ENCODE measurements at places on chromosomes 12 and 14.
A peak's percentile ranks its signal among the peaks of the same experiment; 100 is the strongest.

GRCh38 chr12:53733807-53734200, 6.6 kb upstream of the CALCOCO1 start:
- DNase-seq, result no peak

- DNase-seq, result no peak
Observed at GRCh38 chr14:94306047-94306978, 13.2 kb upstream of the SERPINA10 start.

GRCh38 chr14:104887623-104888488, 22.8 kb downstream of the CEP170B start:
- no peak for DNase-seq

DNA sequence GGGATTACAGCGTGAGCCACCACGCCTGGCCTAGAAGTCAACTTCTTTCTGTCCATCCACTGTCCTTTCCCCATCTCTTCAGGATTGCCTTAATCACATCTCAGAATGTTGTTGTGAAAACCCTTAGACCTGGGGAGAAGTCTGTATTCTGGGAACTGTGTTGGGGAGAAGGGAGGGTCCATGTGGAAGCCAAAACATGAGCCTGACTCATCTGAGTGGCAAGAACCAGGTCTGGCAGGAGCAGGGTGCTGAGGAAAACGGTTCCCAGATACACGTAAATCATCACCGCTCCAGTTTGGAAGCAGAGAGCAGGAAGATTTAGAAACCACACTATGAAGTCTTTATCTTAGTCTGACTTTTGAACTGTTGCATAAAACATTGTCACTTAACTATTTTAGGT, 245.6 kb upstream of the RGS6 start:
- DNase-seq, result no peak

DNA sequence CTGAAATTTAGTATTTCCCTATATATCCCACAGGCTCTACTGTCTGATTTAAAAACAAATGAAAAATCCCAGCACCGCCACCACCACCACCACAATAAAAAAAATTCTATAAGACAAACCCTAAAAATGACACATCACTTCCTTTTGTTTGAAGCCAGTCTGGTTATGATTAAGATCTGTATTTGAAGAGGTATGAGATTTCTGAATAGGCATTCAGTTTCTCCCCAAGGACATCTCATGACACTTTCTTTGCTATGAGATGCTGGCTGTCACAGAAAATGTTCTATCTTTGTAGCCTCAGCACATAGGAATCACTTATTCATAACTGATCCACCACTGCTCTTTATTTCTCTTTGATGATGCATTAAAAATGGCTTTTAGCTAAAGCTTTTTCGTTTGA, 1071.0 kb downstream of the SLC6A15 start:
- no peak for DNase-seq

GRCh38 chr12:121697093-121697698, 15.4 kb upstream of the TMEM120B start:
- DNase-seq, result peak; percentile 45

DNA sequence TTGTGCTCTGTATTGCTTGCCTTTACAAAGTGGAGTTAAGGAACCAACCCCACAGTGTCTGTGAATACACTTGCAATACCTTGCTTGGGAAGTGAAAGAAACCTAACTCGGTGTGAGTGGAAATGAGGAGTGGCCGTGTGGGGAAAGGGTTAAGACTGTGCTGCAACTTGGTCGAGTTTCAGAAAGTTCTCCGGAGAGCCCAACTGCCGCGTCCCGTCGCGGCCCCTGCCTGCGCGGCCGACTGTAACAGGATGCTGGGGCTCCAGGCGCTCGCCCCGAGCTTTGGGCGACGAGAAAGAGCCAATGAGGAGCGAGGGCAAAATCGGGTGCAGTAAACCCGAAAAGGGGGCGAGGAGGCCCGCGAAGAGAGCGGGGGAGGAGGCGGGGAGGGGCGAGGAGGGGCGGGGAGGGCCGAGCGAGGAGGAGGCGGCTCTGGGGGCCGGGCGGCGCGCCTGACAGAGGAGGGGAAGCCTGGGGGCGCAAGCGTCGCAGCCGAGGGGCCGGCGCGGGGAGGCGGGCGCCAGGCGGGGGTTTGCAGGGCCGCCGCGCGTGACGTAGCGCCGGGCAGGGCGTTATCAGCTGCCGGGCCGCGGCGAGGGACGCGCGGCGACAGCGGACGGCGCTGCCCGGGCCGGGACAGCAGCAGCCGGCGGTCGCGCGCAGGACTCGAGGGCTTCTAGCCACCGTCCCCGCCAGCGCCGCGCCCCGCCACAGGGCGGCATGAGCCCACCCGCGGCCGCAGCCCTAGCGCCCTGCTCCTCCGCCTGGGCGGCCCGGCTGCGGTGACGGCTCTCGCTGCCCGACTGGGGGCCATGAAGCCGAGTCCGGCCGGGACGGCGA, at the start of gene DACT1:
Gene DACT1, plus strand, starts transcription at position 572 of the 840 bp plus-strand sequence. Its CDS starts 241 bp downstream, at position 813.
- DNase-seq, result peak; percentile 36

DNA sequence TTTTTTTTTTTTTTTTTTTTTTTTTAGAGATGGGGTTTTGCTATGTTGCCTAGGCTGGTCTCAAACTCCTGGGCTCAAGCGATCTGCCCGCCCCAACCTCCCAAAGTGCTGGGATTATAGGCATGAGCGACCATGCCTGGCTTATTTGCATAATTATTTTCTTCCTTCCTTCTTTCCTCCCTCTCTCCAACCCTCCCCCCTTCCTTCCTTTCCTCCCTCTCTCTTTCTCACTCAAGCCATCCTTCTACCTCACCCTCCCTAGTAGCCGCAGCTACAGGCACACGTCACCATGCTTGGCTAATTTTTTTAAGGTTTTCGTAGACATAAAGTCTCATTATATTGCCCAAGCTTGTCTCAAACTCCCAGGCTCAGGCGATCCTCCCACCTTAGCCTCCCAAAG, 83.8 kb downstream of the PEBP1 start:
- DNase-seq, result no peak

DNA sequence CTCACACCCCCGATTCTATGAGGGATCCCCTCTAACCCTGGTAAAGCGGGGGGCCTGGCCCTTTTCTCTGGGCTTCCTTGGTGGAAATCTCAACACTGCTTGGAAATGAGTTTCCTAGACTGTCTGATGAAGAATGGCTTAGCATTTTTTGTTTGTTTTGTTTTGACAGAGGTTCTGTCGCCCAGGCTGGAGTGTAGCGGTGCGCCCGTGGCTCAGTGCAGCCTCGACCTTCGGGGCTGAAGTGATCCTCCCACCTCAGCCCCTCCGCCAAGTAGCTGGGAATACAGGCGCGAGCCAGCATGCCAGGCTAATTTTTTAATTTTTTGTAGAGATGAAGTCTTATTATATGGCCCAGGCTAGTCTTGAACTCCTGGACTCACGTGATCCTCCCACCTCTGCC, 30.3 kb downstream of the TC2N start:
- no peak for DNase-seq

DNA sequence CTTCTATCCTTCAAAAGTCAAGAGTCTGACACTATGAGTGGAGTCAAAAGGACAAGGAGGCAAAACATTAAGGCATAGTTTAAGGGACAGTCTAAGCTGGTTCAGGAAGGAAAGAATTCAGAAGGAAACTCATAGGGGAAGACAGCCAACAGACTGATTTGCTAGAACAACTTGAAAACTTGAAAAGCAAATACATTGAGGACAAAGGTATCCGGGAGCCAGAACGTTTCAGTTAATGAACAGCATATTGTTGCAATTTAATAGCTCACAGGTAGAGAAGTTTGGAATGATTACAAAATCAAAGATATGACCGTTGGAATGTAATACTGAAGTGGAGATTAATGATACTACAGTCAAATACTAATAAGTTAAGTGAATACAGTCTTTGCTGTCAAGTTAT, 312.8 kb upstream of the RPL10L start:
- no peak for DNase-seq

DNA sequence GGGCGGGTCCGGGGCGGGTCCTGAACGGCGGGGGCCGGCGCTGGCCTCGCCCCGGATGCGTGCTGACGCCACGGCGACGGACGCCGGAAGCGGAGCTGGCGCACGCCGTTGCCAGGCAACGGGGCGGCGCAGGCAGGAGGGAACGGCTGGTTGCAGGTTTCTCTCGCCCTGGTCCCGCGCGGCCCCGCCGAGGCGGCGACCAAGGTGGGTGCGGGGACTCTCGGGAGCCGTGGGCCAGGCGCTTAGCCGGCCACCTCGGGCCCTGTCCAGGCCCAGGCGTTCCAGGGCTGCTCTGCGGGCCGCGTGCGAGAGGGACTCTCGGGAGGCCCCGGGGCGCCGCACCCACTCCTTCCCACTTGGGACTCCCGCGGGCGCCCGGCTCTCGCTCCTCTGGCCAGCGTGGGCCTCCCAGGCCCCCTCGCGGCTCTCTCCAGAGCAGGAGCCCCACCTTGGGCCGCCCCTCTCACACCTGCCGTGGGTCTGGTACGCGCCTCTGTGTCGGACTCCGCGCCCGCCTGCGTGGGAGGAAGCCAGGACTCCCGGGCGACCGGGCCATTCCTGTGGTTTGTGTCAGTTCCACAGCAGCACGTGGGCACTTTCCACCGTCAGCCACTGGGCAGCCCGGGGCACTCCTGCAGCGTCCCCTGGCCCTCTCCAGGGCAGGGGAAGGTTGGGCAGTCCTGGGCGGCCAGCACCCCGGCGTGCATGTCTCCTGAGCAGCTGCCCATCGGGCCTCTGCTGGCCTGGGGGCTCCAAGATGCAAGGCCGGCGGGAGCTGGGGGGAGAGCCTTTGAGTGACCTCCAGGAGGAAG, at the start of gene CLBA1:
Gene CLBA1, plus strand, starts transcription at position 114 of the 812 bp plus-strand sequence. Its CDS starts 644 bp downstream, at position 758.
- peak; percentile 84 for DNase-seq

DNA sequence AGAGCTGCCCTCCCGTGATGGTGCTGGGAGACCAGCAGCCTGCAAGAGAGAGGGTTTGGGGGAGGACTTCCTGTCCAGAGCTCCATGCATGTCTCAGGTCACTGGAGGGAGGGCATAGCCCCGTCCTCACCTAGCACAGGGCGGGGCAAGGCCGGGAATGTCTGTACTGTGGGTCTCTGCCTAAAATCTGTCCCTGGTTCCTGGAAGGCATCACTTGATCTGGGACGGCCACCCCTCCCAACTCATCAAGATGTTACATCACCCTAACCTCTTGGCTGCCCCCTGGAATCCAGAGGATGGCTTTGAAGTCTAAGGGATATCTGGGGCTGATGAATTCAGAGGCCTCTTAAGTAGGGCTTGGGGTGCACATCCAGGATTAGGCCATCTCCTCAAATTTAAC, 37.0 kb upstream of the MEG3 start:
- no peak for DNase-seq

- DNase-seq, result no peak
Observed at GRCh38 chr12:122486805-122487426, 13.8 kb downstream of the ZCCHC8 start.

DNA sequence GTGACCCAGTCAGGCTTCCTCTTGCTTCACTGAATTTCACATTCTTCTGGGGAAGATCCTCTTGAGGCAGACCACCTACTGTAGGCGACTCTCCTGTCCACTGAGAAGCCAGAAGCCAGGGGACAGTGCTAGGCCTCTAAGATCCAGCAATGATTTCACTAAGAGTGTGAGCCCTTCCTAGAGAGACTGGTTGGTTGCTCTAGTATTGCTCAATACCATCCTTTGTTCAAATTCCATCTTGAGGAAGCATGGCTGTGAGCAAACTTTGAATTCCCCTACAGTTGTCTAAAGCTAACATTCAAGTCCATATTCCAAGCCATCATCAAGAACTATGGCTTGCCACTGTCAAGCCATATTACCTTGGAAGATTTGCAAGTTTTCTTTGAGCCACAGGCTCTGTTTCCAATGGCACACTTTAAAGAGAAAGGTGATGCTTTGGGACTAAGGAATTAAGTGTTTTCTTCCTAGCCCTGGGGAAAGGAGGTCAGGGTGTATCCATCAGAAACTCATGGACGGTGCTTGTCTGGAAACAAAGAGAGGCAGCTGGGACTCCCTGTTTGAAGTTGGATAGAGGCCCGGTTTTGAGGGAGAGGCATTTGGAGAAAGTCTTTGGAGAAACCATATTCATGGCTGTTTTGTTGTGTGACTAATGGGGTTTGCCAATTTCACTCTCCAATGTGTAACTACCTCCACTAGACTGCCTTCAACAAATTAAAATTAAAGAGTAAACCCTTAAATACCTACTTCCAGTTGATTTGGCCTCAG, 1217.9 kb downstream of the VRK1 start:
- no peak for DNase-seq

GRCh38 chr14:89702876-89703200, 251.7 kb downstream of the EFCAB11 start:
- DNase-seq, result no peak

DNA sequence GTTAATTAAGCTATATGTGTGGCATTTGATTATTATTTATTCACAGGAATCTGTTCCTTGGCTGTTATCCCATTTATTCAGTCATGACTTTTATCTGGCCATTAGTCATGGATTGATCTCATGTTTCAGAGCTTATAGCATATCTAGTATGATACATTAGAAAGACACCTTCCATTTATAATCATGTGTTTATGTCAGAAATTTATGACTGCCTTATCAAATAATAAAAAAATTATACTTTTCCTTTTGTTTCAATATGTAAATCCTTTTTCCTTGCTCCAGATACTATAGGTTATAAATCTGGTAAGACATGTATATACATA, 248.0 kb upstream of the PDE3A start:
- DNase-seq, result no peak

- no peak for DNase-seq
Observed at GRCh38 chr14:96272777-96273473, 16.9 kb downstream of the BDKRB1 start.

DNA sequence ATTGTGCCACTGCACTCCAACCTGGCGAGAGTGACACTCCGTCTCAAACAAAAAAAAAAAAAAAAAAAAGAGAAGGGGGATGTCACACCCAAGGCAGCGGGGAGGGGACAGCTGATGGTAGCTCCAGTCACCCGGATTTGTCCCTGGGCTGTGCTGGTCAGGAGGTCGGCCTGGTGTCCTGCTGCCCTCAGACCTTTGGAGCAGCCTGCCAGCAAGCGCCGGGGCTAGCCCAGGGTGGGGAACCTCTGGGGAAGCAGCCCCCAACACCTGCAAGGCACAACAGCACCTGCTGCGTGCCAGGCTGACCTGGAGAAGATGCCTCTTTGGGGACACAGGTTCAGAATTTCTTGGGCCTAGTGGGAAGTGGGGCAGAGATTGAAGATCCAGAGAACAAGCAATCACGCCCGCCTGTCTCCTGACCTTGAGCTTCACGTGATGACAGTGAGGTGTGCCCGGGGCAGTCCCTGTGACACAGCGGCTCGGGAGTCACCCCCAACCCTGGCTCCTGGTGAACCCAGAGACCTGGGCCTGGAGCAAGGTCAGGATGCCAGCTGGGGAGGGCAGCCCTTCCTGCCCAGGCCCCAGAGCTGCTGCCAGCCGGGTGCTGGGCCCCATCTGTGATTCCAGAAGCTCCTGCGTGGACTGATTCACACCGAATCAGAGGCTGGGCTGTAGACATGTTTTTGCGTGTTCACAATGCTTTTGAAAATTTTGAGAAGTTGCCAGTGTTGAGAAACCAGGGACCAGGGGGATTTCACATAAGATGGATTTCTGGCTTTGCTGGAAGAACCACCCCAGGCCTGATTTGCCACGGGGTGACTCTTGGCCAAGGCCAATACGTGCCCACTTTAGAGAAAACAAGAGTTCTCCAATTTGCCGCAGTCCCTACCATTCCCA, 66.4 kb downstream of the RFLNA start:
- DNase-seq, result no peak

- DNase-seq, result peak; percentile 53
Observed at GRCh38 chr12:47717443-47718193, 7.7 kb downstream of the ENDOU start.

Measured in MM.1S (cell line).